ENCODE measurements at places on chromosomes 16 and 17.

GRCh38 chr17:62150471-62150870, 85.4 kb upstream of the MED13 start:
- DNase-seq, result no peak

- DNase-seq, result no peak
Measured at GRCh38 chr16:50834701-50835100, 92.8 kb downstream of the CYLD start.

DNA sequence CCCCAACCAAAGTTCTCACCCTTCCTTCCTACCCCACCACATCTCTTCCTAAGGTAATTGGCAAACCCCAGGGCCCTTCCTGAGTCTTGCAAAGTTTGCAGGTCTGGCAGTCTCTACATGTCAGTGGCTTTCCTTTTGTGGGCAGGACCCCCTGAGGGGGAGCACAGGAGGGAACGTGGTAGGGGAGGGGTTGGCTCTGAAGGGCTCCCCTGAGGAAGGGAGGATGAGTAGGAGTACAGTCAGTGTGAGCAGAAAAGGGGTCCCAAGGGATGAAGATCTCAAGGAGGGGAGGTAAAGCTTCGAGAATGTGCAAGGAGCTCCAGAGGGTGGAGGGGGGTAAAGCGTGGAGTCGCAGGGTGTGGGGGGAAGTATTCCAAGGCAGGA, 206.9 kb downstream of the RAB11FIP4 start:
- DNase-seq, result no peak

- DNase-seq, result no peak
Measured at GRCh38 chr17:47879028-47879585, 16.9 kb upstream of the SP2 start.

GRCh38 chr16:28324235-28324886, 32.0 kb downstream of the SBK1 start:
- no peak for DNase-seq

GRCh38 chr16:53611179-53611696, 92.4 kb downstream of the RPGRIP1L start:
- DNase-seq, result no peak

- DNase-seq, result no peak
Measured at GRCh38 chr17:61440697-61441096, 11.5 kb upstream of the TBX4 start.

DNA sequence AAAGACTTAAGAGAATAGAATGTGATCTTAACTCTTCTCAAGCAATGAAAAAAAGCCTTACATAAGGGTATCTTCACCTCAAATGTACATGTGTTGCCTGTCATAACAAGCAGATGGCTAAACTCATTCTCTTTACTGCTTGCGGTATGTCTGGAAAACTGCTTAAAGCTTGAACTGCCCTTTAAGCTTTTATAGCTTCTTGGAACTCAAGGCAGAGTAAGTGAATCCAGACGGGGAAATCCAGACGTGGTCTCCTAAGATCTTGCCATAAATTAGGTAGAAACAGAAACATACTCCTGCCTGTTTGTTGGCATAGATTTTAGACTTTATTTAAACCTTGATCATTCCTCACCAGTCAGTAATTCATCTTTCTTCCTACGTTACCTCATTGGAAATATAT, 19.6 kb downstream of the CLUAP1 start:
- no peak for DNase-seq

GRCh38 chr17:66893382-66893781, 58.5 kb downstream of the CACNG5 start:
- no peak for DNase-seq

DNA sequence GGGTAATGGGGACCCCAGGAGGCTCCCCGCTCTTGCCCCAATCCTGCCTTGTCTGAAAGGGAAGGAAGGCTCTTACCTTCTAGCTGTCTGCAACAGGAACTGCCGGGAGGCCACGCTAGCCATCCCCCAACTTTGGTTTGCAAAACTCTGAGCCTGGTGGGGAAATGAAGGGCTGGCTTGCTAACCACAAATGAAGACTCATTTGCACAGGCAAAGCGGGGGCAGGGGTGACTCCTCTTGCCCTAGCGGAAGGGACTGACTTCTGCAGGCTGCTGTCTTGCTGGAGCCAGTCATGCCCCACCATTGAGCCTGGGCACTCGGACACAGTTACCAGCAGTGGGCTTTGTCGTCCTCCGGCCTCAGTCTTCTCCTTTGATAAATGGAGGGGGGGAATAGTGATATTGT, 52.6 kb downstream of the PLCG2 start:
- DNase-seq, result no peak

DNA sequence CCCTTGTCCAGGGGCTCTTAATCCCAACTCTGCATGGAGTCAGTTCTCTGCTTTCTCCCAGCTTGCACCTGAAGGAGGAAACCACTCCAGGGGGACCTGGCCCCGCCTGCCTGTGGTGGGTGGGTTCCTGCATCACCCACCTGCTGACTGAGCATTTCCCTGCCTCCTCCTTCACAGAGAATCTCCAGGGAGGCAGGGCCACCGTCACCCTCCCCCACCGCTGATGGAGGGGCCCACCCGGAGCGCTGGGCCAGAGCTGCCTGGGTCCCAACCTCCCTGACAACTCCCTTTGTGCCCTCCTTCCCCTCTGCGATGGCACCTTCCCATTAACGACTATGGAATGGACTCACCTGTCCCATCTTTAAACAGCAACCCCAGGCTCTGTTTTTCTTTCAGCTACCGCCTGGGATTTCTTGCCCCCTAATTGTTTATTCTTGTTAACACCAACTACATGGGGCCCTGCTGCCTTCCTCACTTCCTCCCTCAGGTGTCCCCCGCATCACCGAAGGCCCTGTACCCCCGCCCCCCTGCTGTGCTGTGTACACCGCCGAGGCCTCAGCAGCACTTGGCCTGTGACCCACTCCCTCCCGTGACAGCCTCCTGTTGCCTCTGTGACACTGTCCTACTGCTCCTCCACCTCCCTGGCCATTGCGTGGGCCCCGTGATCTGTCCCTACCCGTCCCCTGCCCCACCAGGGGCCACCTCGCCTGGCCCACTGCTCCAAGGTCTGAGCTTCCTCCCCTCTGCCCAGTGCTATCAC, 842 bp upstream of the TEDC2 start:
- DNase-seq, result no peak

GRCh38 chr16:57497121-57497520, 10.8 kb upstream of the DOK4 start:
- no peak for DNase-seq

DNA sequence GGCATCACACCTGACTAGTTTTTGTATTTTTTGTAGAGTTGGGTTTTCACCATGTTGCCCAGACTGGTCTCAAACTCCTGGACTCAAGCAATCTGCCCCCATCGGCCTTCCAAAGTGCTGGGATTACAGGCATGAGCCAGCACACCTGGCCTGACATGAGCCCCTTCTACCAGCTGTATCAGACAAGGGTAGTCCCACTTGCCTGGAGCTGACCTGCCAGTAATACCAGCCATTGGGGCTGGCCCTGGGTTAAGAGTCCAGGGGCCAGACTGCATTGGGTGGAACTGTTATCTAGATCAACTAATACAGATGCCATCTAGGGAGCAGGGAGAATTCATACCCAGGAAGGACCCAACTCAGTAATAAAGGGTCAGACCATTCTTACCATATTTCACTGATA, 28.1 kb downstream of the WSB1 start:
- DNase-seq, result no peak

- DNase-seq, result no peak
Measured at GRCh38 chr17:16980813-16981731, 9.2 kb upstream of the TNFRSF13B start.

DNA sequence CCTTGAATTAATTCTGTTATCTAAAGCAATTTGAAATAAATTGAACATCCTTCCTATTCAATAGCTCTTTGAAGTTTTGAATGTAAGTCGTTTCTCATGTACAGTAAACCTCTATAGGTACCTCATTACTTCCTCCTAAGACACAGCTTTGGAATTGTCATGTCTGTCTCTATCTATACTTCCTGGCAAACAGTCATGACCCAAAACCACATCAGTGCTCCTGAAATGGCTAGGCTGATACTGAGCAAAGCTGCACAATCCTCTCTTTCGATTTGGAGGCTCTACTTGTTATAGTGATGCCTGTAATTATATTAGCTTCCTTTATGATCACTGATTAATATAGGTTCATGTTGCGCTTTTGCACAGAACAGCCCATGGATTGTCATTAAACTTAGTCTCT, 110.1 kb downstream of the ADAMTS18 start:
- no peak for DNase-seq

DNA sequence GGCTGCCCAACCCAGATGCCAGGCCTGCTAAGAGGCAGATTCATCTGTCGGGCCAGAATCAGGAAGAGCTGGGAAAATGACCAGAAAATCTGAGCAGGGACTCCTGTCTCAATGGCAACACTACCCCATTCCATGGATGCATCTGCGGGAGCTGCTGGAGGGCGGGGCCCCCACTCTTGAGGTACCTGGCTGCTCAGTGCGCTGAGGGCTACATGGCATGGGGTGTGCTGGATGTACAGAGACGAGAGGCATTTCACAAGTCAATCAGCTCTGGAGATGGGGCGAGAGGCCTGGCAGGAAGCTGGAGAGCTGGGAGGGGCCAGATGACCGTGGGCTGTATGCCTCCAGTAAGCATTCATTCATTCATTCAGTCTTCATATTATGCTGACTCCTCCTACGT, 6.4 kb downstream of the SDK2 start:
- no peak for DNase-seq

- no peak for DNase-seq
Measured at GRCh38 chr17:12085076-12085949, 64.6 kb downstream of the MAP2K4 start.

DNA sequence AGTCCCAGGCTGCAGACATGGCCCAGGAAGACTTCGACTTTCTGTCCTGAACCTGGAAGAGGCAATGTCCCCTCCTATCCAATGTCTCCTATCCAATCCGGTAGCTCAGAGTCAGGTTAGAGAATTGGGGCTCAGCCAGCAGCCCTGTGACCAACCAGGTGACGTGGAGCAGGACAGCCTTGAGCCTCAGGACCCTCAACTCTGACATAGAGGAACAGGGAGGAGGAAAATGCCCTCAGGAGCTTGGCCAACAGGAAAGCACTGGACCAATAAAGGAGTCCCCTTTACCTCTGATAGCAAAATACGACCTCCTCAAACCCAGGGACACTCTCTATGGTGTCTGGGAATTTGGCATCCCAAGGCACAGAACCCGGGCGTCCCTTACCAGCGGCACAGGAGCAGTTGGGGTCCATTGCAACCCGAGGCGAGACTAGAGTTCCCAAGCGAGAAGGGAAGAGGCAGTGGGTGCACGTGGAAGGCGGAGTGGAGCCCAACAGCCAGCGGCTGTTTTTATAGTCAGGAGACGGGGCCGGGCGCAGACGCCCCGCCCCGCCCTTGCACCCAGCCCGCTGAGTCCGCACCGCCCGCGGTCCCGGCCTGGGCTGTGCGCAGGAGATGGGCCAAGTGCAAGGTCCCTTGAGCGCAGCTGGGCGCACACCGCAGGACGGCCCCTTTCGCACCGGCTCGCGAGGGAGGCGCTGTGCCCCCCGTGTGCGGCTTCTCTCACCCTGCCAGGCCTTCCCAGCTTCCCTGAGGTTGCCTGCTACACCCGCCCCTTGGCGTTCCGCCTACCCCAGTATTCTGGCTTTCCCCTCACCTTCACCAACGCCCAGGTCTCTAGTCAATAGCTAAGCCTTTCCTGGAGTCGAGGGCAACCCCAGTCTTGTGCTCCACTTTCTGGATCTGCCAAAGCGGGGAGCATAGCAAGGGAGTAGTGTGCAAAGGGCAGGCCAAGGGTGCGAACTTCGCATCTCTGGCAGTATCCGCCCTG, at the start of gene MT1G:
TSS of gene MT1G (minus strand) at position 485 of the 991 bp plus-strand sequence. CDS start at position 413, 72 bp downstream.
- DNase-seq, result no peak

DNA sequence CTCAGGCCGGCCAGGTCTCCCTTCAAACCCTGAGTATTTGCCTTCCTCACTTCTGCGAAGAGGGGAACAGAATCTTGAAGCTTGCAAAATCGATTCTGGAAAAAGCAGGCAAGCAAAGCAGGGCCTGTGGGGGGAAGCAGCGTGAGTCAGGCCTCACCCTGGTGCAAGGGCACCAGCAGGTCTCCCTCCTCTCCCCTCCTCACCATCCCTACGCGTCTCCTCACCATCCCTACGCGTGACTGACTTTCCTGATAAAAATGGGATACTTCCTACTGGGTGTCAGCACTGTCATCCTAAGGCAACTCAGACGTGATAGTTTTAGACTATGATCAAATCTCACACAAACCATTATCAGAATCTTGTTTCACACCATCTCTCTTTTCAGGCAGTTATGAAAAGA, 12.1 kb downstream of the CMTM3 start:
- DNase-seq, result no peak

DNA sequence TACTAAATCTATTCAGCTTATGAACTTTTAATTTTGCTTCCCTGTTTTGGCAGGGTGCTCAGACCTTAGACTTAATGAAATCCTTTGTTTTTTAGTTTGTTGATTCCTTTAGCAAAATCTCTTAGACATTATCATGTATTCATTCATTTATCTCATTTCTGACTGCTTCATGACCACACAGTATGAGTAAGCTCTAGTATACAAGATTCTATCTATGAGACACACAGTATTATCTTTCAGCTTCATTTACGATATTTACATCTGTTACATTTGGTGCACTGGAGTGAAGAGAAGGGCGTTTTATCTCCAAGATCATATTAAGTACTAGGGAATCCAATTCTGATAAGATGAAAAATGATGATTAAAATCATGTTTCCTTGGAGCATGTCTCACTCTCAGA, 448.1 kb upstream of the CA10 start:
- no peak for DNase-seq

DNA sequence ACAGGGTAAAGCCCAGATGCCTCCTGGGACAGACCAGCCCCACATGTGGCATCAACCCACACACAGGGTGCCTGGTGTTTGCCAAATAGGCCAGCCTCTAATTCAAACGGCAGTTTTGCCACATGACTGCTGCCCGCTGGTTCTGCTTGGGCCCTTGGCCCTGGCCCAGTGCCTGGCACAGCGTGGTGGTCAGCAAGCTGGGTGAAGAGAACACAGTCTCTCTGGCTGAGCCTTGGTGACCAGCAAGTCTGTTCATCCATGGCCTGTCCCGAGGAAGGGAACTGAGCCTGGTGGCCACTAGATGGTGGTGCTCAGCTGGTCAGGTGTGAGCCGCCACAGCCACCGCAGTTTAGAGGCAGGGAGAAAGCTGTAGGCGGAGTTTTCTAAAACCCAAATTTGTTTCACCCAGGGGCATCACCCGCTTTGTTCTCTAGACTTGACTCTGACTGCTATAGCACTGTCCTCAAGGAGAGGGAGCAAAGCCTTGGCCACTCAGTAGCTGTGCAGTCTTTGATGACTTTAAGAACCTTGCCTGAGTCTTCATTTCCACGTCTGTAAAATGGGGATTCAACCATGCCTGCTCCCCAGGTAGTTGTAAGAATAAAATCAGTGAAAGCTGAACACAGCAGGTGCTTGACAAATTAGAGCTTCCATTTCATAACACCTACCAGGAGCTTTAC, 4.7 kb upstream of the GFAP start:
- DNase-seq, result peak; percentile 23

GRCh38 chr17:82487910-82488309, 29.4 kb downstream of the NARF start:
- no peak for DNase-seq

- DNase-seq, result no peak
Measured at GRCh38 chr17:51152766-51153209, 571 bp upstream of the NME1 start.

GRCh38 chr17:79855331-79856124, 16.3 kb upstream of the CBX4 start:
- no peak for DNase-seq
